Ascending aorta (tissue), 2 donors: ENCODE measurements at places on chromosomes 16 and 17. TPM values are rescaled to one million over a fixed set of nuclear protein-coding genes. Genes with fewer than 3 reads are reported as not detected.

DNA sequence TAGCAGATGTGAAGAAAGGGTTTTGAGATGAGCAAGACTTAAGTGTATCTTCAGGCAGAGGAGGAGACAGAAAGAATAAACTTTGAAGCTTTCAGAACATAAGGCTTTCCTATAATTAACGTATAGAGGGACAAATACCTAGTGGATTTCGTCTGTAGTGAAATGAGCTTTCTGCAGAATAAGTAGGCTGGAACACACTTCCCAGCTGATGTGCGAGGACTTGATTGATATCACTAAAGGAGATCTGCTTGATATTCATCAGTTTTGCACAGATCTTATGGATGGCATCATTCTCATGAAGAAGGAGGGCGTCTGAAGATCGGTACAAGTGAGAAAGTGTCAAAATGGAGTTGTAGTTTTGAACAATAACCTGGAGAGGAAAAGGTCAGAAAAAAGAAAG, 14.8 kb downstream of the TUBD1 start:
- no peaks in the 10 kb centered on the region for H3K4me1 ChIP-seq
- H3K27ac ChIP-seq, result no peak overlapping the region
- H3K27me3 ChIP-seq, result no peaks in the 10 kb centered on the region
- no peak overlapping the region for H3K4me3 ChIP-seq

- peaks cover 3% of the 10 kb centered on the region for H3K4me1 ChIP-seq
- H3K27me3 ChIP-seq, result no peaks in the 10 kb centered on the region
- H3K4me3 ChIP-seq, result no peak overlapping the region
- no peak for DNase-seq
- no peak overlapping the region for H3K27ac ChIP-seq
- H3K36me3 ChIP-seq, result peaks cover 10% of the 10 kb centered on the region
These were observed 174.0 kb downstream of the KATNIP start for GRCh38 chr16:27723711-27724481.

GRCh38 chr16:9977333-9977897, 204.8 kb downstream of the GRIN2A start:
- no peaks in the 10 kb centered on the region for H3K4me1 ChIP-seq
- DNase-seq, result no peak
- no peak overlapping the region for H3K27ac ChIP-seq
- no peaks in the 10 kb centered on the region for H3K36me3 ChIP-seq

DNA sequence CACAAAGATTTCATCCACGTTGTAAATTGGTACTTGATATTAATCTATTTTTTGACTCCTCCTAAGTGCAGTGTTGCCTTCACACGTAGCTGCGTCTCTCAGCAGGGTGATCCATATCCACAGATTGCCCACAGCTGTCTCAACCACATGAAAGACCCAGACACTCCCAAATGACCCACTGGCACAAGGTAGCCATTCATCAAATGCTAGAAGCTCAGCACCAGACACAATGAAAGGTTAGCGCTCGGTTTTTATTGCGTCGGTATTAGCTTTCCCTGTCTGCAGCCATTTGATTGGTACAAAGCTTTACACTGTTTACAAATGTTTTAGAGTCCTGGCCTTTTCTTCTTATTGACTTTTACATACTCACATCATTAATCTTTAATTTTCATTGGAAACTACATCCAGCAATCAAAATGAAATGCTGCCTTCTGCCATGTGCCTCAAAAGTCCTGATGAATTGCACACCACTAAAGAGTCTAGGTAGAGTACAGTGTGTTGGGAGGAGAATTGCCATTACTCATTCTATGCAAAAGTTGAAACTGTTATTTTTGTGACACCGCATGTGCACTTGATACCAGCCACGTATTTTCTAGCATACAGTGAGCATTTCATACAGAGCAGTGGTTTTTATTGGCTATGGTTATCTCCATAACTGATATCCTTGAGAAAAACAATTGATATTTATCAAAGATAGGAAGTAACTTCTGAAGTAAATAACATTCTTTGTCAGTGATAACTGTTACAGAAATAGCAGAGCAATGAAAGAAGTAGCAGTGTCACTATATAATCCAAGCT, 127.3 kb upstream of the NUDT7 start:
- H3K36me3 ChIP-seq, result no peaks in the 10 kb centered on the region
- H3K27me3 ChIP-seq, result no peaks in the 10 kb centered on the region
- no peak overlapping the region for H3K27ac ChIP-seq
- no peaks in the 10 kb centered on the region for H3K4me1 ChIP-seq
- H3K4me3 ChIP-seq, result no peak overlapping the region
- no peak for DNase-seq

GRCh38 chr16:64589836-64590235, 532.0 kb downstream of the CDH11 start:
- no peaks in the 10 kb centered on the region for H3K4me1 ChIP-seq
- H3K27me3 ChIP-seq, result no peaks in the 10 kb centered on the region
- no peak overlapping the region for H3K27ac ChIP-seq
- no peak for DNase-seq

- H3K4me3 ChIP-seq, result no peak overlapping the region
- no peaks in the 10 kb centered on the region for H3K27me3 ChIP-seq
- H3K27ac ChIP-seq, result no peak overlapping the region
- no peak for DNase-seq
These were observed 82.0 kb upstream of the ZNF423 start for GRCh38 chr16:49937886-49938285.

DNA sequence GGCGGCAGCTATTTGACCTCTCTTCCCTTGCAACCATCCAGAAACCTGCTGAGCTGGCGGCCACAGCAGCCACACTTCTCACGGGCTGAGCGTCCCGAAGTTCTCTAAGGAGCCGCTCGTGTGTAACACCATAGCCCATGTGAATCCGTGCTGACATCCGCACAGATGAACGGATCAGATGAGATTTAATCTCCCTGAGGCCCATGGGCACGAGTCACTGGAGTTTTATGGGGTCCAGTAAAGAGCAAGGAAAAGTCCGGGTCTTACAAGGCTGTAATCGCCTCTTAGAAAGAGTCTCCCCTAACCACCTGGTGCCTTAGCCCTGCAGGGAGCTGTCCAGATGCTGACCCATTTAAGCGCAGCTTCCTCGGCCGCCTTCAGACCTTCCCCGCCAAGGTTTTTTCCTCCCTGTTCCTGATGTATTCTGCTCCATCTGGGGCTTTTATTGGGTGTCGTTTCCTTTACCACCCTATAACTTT, 5.5 kb upstream of the CACNG5 start:
- H3K27ac ChIP-seq, result no peak overlapping the region
- no peak overlapping the region for H3K4me3 ChIP-seq
- no peaks in the 10 kb centered on the region for H3K27me3 ChIP-seq
- H3K36me3 ChIP-seq, result no peaks in the 10 kb centered on the region
- no peaks in the 10 kb centered on the region for H3K4me1 ChIP-seq
- no peak for DNase-seq

Gene TNFSF12
- 88.6 TPM for total RNA-seq
